ENCODE measurements at places on chromosomes 5 and 9.
A peak's percentile ranks its signal among the peaks of the same experiment; 100 is the strongest.

- no peak for DNase-seq
These were observed 8.4 kb downstream of the SREK1IP1 start for GRCh38 chr5:64759960-64760660.

DNA sequence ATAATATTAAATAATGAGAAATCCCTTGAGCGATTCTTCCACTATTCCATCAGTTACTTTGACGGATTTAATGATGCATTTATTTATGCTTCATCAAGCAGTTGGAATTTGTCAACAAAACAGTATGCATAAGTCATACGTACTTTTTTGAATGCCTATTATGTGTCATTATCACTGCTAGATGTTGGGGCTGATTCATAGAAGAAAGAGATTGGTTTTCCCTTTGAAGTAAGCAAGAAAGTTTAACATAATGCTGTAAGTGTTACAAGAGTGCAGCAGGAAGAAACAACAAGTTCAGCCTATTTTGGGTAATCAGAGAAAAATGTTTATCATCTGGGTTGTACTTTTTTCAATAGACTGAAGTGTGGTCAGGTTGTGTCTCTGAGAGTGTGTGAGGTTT is 121.2 kb upstream of the RANBP3L start:
- DNase-seq: no peak

DNA sequence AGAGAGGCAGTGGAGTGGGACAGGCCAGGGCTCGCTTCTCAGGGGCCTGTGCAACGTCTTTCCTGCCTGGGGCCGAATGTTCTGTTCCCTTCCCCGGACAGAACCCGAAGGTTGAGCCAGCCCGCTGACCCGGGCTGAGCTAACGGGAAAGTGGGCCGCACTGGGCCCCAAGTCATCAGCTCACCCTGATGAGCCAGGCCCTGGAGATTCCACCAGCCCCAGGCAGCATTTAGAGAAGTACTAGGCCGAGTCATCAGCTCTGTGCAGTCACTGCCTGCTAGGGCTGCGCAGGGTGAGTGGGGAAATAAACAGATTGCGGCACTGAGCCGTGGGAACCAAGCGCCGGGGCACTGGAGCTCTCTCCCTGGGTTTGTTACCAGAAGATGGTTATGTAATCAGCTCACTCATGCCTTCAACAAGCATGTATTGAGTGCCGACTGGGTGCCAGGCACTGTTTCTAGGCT is 29.1 kb upstream of the DUSP1 start:
- no peak for DNase-seq

GRCh38 chr9:69181908-69182353 is 7.9 kb downstream of the TJP2 start:
- no peak for DNase-seq

DNA sequence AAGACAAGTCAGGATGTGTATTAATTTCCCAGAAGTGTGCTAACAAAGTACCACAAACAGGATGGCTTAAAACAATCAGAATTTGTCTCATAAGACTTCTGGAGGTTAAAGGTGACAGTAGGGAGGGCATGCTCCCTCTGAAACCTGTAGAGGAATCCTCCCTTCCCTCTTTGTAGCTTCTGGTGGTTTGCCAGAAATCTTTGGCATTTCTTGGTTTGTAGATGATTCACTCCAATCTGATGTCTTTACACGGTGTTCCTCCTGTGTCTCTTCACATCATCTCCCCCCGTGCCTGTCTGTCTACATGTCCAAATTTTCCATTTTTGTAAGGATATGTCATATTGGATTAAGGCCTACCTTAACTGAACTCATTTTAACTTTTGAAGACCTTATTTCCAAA is 471.5 kb downstream of the ZNF608 start:
- DNase-seq: no peak

DNA sequence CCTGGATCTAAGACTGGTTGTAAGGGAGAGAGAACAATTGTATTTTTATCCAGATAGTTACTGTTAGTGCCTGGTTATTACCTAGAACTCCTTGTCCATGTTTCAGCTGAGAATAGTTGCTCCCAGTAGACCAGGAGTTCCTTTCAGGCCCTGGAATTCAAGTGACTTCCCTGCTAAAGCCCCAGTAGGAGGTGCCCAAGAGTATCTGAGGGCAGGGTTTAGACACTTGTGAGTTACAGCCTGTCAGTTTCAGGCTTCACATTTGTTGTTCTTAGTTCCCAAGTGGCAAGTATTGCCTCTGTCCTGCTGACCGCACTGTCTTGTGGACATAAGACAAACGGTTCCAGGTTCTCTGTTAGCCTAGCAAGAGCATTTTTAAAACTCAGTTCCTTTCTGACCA is 743.9 kb upstream of the SEMA6A start:
- DNase-seq: no peak

GRCh38 chr5:88244686-88245085 is 24.0 kb downstream of the TMEM161B start:
- DNase-seq: no peak

DNA sequence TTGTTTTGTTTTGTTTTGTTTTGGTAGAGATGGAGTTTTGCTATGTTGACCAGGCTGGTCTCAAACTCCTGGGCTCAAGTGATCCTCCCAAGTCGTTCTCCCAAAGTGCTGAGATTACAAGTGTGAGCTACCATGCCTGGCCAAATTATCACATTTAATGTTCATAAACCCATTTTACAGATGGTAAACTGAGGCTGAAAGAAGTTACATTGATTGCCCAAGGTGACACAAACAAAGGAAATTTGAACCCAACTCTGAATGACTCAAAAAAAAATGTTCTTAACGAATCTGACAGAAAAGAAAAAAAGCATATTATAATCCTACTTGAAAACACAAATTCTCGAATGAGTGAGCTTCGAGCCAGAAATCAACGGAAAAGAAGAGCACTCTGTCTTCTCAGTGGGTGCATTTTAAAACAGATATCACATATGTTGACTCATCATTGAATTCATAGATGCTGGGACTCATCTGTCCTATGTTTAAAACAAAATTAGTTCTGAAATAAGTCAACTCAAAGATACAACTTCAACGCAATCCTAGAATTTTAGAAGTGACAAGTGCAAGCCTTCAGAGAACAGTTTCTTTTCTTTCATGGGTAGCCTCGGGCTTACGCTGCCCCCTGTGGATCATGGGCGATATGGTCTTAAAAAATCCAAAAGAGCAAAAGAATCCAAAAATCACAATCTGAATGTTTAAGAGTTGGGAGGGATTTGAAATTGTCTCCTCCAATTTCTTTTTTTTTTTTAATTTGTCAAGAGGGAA is 28.4 kb downstream of the TIMD4 start:
- peak; percentile 49 for DNase-seq

DNA sequence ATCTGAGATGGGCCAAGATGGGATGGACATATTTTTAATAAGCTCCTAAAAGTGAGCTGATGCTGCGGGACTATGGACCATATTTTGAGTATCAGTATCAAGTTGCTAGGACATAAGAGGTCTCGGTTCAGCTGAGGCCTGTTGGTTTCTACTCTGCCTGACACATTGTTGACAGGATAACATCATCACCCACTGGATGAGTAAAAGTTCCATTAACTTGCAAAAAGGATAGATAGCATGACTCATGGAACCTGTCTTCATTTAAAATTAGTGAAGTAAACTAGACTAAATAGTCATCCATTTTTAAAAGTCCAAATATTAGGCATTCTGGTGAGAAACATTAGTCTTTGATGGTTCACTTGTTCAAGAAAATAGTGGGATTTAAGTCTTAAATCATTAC is 33.3 kb downstream of the PARP8 start:
- DNase-seq: no peak

Data from GM20000 (cell line).